ENCODE measurements at places on chromosomes 2 and 18.
A peak's percentile ranks its signal among the peaks of the same experiment; 100 is the strongest.

DNA sequence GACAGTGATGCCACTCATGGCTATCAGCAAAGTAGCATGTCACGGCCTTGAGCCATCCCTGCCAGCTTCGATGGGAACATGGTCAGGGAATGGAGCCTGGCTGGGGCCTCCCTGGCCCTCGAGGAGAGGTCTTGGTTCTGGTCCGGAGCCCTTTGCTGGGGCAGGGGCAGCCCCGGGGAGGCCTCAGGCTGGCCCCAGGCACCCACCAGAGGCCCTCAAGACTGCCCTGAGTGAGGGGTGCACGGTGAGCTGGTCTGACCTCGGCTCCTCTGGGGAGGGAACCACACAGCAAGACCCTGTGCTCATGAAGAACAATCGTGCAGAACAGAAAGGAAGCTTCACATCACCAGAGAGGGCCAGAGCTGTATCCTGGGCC lies 75.2 kb upstream of the OTOS start:
- no peak for DNase-seq

DNA sequence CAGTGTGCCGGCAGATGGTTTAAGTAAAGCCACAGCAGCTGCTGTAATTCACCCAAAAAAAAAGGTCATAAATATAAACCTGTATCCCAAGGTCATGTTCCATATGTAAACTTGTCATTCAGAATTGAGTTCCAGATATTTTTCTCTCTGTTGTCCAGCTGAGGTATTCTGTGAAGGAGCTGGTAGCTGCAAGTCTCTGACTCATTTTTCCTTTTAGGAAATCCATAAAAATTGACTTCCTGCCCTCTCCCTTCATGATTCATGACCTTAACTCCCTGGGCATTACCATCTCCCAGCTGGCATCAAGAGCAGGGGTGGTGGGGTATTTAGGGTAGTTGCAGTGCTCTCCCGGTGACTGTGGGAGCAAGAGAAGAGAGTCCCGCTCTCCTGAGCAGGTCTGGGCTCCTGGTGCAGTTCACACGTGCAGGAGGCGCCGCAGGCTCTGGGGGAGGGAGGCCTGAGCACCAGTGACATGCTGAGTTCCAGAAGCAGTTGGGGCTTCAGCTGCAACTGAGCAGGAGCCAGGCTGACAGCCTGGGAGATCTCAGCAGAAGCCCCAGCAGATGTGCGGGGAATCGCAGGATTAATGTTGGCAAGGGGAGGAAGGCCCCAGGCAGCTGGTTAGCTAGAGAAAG lies 192.6 kb downstream of the MGAT5 start:
- peak; percentile 32 for DNase-seq

DNA sequence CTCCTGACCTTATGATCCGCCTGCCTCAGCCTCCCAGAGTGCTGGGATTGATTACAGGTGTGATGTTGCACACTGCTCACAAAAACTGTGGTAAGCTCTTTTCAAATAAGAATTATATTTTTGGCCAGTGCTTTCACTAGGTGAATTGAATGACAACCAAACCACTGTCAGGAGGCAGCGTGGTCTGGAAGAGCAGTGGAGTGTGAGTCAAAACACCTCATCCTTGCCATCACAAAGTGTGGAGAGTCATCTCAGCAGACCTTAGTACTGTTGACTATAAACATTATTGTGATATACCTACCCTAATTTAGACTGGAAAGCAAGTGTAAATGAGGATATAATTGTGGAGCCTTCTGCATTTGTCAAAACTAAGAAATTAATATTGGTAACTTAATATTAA lies 61.3 kb downstream of the UBE2E3 start:
- DNase-seq = no peak

DNA sequence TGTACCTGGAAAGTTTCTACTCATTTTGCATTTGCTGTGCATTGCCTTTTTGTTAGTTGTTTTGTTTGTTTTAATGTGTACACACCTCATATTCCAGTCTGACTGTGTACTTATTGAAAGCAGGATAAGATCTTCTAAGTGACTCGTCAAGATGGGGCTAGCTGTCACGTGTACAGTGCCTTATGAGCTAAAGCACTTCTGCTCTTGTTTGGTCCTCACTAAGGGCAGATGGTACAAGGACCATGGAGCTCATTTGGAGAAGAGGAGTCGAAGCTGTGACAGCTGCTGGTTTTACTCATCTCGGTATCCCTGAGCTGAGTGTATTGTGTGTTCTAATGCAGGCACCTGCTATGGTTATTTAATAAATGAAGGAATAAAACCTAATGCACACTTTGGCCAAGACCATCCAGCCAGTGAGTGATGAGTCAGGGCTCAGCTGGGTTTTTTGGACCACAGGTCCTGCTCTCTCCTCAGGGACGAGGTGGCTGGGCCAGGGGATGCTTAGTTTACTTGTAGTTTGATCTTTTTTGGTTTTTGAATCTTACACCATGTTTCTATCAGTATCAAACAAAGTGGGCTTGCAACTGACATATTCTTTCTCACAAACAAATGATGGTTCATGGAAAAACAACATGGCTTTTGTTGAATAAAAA lies 152.5 kb upstream of the APCDD1 start:
- DNase-seq = no peak

DNA sequence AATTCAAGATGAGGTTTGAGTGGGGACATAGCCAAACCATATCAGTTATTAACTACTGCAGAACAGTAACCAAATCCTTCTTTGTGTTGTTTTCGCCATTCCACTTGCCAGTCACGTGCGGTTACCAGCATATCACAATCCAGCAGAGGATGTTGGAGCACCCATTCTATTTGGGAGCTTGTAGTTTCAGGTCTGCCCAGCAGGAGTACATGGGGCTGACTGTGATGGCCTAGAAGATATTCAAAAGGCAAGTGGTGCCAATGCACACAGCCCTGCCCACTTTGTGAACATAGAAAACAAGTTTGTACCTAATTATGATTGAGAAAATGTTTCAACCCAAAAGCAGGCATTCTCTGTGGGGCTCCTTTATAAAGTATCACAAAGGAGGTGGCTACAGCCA lies 57.0 kb downstream of the ZNF519 start:
- no peak for DNase-seq

DNA sequence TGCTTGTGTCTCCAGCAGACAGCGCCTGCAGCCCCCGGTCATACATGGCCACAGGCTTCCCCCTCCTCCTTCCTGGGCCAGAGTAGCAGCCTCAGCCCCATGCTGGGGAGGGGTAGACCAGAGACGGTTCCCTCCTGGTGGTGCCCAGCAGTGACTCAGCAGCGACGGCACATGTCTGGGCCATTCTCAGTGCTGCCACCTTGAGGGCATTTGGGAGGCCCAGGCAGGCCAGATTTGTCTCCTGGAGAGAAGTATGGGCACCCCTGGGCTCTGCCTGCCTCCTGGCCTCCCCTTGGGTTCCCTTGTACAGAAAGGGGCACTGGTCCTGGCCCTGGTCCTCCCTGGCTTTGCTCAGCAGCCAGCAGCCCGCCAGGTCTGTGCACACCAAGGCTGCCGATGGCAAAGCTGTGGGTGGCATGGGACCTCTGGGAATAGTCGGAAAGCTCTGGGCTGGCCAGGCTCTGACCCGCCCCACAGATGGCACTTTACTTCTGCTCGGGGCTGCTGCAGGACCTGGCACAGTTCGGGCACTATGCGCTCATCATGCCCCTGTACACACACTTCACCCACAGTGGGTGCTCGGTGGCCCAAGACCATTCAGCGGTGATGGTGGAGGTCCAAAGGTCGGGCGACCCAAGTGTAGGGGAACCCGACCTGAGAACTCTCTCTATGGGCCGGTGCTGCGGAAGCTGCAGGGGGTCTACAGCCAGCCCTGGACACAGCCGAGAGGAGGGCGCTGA lies 11.4 kb upstream of the ALPI start:
- no peak for DNase-seq

- DNase-seq = no peak
Measured at GRCh38 chr2:170190172-170190571, 12.2 kb downstream of the MYO3B start.

DNA sequence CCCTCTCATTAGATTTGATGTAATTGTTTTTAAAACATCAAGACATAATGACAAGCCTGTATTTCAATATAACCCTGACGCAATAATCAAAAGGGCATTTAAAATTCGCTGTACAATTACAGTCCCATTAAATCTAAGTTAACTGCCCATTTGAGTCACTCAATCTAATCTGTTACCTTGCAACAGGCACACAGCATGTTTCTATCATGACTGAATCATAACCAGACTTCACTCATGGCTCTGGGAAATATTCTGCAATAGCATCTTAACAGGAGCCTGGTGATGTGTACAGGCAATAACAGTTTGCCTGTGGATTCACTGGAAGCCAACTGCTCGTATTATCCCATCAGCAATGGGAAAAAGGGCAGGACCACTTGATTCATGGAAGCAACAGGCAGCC lies 142.3 kb upstream of the NCKAP5 start:
- DNase-seq = no peak

- no peak for DNase-seq
Measured at GRCh38 chr2:4020153-4020552, 316.8 kb downstream of the DCDC2C start.

GRCh38 chr18:9685615-9685890 lies 22.5 kb upstream of the RAB31 start:
- DNase-seq = no peak

- DNase-seq = no peak
Measured at GRCh38 chr2:17640406-17640805, 99.9 kb downstream of the VSNL1 start.

DNA sequence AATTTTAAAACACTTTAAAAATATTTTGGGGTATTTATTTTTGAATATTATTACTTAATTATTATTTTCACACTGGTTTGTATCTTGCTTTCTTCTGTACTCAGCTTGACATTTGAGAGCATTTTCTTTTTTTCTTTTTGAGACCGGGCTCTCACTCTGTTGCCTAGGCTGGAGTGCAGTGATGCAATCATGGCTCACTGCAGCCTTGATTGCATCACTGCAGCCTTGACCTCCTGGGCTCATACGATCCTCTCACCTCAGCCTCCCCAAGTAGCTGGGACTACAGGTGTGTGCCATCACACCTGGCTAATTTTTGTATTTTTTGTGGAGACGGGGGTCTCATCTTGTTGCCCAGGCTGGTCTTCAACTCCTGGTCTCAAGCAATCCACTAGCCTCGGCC lies 79.9 kb upstream of the DLX2 start:
- DNase-seq = no peak

GRCh38 chr2:105409717-105410116 lies 10.9 kb upstream of the FHL2 start:
- DNase-seq = no peak

DNA sequence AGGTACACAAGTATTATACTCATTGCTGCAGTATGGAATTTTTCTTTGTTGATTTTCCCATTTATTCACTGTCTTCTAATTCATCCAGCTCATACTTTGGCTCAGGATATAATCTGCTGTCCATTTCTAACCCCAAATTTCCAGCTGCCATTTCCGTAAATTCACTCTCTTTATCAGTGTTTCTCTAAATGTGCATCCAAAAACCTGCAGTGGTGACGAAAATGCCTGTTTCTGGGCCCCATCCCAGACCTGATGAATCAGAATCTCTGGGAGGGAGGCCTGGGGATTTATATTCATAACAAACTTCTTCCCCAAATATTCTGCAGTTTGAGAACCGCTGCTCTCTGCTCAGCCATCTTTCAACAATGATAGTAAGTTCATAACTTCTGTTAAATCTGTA lies 86.6 kb downstream of the VWC2L start:
- no peak for DNase-seq

DNA sequence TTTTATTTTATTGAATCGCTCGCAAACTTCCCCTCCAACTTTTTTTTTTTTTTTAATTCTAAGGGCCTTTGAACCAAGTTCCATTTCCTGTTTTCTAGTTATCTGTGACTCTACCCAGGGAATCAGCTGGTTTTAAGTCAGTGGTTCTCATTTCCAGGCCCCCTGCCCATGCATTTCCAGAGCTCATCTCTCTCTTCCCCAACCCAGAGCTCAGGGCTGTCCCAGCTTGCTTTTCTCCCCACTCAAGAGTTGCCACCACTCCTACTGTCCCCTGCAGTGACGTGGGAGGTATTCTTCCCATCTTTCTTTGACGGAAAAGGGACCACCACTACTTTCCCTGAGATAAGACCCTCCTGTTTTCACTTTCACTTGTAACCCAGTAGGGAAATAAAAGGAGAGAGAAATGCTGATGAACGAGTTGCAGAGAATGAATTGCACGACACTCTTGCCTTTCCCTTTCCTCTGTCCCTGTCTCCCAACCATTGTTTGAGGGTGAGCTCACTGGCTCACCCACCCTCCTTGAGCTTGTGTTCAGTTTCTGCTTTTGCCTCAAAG lies 42.1 kb downstream of the TET3 start:
- DNase-seq = no peak

DNA sequence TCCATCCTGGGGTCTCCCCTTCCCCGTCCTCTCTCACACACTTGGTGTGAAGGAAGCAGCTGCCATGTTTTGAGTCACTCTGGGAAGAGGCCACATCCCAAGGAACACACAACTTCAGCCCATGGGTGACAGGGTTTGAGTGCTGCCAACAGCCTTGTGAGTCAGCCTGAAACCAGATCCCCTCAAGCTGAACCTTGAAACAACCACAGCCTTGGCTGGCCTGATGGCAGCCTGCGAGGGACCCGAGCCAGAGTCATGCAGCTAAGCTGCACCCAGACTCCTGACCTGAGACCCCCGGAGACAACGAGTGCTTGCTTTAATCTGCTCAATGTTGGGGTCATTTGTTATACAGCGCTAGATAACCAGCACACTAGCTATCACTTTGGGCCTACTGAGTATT lies 19.3 kb upstream of the MC2R start:
- no peak for DNase-seq

DNA sequence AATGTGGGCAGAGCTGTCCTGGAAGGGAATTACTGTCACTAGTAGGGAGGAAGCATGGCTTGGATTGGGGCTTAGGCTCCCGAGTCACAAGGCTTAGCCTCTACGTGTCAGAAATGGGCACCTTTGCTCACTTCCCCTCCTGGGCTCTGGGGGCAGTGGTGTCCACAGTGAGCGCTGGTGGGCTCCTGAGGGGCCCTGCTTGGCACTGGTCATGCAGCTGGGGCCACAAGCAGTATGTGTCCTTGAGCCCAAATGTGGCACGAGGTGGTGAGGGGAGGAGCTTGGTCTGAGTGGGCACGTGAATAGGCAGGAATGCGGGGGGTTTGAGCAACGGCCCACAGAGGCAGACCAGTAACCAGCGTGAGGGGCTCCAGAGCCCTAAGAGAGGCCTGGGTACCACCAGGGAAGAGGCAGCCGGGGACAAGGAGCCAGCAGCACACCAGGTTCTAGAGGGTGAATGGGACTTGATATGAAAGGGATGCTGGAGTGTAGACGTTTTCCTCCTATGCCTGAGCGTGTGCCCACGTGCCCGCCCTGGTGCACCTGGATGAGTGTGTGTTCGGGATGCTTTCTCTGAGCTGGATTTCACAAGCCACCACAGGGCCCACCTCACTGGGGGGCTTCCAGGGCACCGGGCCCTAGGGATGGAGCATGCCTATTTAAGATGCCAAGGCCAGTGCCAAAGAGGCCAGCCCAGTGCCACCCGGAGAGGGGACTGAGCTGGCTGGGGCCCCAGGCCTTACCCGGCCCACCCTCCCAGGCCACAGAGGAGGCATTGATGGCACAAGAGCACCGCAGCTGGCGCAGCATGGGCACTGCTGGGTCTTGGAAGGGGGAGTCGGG lies 22.8 kb upstream of the PTMA start:
- no peak for DNase-seq

Measured in smooth muscle cell of the brain vasculature (primary cell).